Cerebellar nuclear complex (tissue), 1 donor: ENCODE measurements at places on chromosomes 5 and 9.

GRCh38 chr9:134318481-134318891 lies 7.8 kb upstream of the RXRA start:
- no peak for DNase-seq

DNA sequence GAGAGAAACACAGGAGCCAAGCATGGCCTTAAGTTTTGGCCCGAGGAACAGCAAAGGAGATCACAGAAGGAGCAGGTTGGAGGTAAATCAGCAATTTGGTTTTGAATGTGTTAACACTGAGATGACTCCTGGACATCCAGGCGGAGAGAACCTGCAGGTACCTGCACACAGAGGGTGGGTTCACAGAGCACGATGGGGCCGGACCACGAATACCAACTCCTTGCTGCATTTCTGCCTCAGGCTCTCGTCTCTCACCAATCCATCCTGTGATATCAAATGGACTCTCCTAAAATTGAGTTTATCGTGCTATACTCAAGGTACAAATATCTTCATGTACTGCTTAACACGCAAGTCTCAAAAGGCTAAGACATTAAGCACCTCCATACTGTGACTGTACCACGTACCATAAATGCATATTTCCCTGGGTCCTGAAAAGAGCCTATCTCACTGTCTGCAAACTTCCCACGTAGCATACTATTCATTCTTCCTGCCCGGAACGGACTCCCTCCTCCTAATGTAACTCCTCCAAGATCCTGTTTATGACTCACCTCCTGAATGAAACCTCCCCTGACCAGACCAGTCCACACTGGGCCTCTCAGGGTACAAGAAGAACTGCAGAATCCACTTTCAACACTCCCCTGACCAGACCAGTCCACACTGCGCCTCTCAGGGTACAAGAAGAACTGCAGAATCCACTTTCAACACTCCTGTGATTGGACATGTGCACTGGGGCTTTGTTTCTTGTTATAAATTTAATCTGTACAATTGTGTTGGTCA lies 380.8 kb upstream of the RFX3 start:
- no peak for DNase-seq

- no peak for DNase-seq
Observed at GRCh38 chr9:136484153-136485048, 1.6 kb upstream of the SEC16A start.

DNA sequence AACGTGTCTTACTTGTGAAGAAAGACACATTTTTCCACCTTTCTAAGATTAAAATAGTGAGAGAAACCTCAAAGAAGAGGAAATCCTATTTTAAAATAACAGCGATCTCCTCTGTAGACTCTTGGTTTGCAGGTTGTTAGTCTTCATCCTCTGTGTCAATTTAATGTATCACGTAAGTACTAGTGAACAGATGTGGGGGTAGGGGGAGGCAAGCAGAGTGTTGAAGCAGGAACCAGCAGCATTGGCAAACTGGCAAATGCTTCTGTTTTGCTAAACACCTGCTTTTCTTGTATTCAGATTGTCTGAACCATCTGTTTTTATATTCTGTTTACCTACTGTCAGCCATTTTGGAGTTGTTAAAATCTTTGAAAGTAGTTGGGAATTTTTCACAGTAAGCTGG lies 159.3 kb upstream of the TLX3 start:
- DNase-seq, result no peak

DNA sequence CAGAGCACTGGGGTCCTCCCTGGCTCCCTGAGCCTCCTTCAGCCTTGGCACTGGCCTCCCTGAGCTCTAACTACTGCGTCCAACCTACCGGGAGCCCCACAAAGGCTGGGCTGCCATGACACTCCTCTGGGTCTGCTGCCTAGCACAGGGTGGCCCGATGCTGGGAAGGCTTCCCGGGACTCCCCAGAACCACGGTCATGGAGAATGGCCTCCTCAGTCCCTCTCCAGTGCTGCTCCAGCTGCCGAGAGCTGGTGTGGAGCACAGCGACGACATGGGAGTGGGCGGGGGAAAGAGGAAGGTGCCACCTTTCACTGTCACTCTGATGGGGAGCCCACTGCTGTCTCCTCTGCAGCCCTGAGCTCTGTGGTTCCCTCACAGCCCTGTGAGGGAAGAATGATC lies 61.5 kb upstream of the RNF130 start:
- DNase-seq, result no peak

DNA sequence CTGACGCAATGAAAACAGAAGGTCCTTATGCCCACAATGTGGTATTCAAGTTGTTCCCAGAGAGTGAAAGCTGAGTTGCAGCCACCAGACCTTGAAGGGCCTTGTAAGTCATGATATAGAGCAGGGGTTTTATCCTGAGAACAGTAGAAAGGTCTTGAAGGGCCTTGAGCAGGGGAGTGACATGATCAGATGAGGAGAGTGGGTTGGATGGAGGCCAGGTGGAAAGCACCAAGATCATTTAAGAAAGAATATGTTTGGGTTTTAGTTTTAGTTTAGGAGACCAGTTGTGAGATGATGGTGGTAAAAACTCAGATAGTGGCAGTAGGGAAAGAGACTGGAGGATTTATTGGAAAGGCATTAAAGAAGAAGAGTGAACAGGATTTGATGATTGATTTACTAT lies 5.9 kb downstream of the ITGA2 start:
- DNase-seq, result no peak

DNA sequence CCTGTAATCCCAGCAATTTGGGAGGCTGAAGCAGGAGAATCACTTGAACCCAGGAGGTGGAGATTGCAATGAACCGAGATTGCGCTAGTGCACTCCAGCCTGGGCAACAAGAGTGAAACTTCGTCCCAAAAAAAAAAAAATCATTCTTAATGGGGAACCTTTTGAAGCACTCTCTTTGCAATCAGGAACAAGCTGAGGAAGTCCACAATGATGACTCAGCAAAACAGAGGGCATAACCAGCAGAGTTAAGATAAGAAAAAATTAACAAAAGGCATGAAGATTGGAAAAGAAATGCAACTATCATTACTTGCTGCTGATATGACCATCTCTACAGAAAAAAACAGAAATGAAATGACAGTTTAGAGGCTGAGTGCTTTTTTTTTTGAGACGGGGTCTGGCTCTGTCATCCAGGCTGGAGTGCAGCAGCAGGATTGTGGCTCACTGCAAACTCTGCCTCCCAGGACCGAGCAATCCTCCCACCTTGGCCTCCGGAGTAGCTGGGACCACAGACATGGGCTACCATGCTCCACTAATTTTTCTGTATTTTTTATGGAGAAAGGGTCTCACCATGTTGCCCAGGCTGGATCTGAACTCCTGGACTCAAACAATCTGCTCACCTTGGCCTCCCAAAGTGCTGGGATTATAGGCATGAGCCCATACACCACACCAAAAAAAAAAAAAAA lies 88.0 kb downstream of the FNBP1 start:
- DNase-seq, result no peak

DNA sequence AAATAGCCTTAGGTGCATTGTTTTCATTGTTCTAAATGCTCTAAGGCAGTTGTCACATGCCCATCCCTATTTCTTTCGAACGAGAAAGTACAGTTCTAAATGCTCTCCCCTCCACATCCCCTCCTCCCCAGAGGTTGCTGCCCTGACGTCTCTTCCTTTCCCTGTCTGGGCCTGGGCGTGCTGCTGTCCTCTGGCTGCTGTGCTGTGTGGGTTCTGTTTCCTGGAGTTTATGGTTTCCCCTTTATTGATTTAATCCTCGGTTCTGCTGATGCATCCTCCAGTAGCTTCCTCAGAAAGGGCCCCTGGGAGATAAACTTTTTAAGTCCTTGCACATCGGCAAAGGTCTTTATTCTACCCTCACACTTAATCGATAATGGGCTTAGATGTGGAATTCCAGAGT lies 48.8 kb downstream of the MVB12B start:
- no peak for DNase-seq

DNA sequence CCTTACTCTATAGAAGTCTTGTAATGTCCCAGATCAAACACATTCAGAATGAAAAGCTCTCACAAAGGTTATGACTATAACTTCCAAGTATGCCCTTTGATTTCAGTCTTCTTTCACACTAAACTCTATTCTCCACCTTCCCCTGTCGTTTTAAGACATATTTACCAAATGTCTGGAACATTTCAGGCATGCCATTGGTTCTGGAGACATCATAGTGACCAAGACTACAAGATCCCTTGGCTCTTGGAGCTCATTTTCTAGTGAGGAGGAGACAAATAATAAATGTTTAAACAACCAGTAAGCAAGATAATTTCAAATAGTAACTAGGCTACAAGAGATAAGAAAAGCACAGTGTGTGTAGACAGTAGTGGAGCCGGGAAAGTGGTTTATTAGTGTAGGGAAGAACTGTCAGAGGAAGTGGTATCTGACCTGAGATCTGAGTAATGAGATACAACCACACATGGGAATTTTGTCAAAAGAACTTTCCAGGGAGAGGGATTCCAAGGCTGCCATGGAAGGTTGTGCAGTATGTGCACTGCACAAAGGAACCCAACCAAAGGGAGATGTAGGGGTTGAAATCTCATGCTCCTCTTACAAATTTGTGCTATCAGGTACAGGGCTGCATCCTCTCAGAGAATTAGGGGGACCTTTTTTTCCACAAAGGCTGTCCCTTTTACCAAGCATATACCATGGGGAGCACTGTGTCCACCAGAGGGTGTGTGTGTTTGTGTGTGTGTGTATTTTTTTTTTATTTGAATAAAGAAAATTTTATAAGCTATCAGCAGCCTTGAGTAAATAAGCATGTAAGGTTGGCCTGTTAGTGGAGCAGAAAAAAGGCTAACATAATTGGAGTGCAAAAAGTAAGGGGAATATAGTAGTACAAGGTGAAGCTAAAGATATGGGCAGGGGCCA lies 1279.1 kb upstream of the WWC1 start:
- no peak for DNase-seq

- no peak for DNase-seq
Observed at GRCh38 chr9:126301985-126302603, 24.5 kb upstream of the MVB12B start.

DNA sequence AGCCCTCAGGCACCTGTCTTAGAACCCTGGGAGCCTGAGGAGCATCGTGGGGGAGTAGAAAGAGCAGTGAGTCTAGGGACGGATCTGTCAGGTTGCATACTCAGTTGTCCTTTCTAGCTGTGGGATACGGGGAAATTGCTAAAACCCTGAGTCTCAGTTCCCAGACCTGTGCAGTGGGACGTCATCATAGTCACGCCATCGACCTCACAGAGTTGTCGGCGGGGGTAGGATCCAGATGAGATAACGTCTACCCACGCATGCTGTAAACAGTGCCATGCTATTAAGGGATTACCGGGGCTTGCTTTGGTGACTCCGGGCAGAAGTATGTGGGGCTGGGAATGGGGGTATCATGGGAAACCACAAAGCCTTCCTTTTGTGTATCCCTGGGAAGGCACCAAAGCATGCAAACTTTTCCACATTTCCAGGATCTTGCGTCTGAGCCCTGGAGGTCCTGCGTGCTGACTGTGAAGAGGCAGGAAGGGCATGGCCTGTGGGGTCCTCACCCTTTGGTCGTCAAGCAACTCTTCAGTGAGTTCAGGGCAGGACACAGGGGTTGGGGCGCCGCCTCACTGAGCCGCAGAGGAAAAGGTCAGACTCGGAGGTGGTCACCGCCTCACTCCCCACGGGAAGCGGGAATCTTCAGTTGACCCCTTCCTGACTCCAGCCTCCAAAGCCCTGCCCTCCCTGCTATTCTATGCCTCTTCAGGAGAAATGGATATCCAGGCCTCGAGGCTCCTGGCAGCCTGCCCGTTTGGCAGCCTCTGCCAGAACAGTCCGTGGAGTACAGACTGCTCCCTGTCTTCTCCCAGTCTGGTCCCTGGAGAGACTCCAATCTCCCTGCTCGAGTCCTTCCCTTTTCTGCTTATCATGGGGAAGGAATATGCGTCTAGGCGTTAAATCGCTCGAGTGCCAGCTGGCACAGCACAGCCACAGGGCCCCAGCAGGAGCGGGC lies 186.8 kb upstream of the KLF9 start:
- peak; percentile 89 for DNase-seq

GRCh38 chr5:179244044-179244443 lies 101.2 kb downstream of the ADAMTS2 start:
- no peak for DNase-seq

DNA sequence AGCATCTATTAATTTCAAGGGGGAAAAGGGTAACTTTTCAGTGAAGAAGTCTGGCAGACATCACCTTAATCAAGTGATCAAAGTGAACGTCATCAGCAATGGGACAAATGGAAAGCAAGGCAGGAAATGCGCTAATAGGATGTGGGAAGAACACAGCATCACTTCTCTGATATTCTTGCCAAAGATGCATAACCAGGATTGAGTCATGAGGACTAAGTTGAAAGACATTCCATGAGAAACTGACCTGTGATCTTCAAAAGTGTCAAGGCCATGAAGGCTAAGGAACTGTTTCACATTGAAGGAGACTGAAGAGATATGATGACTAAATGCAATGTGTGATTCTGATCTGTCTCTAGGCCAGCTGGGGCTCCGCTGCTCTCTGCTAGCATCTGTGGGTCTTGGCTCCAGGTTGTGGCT lies 92.9 kb downstream of the NDFIP1 start:
- no peak for DNase-seq

GRCh38 chr9:6876195-6876894 lies 118.6 kb downstream of the KDM4C start:
- no peak for DNase-seq

GRCh38 chr9:114163517-114163951 lies 8.2 kb downstream of the COL27A1 start:
- no peak for DNase-seq

DNA sequence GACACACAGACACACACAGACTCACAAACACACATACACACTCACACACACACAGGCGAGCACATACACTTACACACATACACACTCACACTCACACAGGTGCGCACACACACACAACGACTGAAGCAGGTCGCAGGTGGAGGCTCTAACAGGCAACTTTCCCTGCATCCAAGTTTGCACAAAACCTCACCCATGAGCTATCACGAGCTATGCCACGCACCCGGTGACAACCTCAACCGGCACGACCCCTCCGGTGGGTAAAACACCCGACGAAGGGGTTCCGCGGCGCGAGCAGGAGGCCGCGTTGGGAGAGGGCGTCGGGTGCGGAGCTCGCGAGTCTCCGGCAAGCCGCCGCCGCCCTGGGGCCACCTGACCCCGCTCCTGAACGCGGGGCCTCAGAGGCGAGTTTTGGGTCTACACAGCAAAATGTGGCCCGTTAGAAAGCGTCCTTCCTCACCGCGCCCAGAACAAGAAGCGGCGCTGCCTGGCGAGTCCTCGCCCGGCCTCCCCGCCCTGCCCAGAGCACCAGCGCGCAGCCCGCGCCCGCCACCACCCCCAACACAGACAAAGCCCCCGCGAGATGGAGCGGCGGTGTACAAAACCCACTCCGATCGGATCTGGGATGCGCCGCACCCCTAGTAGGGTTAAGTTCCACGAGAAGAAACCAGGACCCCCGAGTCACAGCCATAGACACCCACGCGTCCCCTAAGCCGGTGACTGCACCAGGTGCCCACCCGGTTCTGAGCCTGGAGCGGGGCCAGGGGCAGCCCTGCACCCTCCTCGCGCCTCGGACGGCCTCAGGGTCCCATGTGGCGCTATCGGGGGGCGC lies 665 bp downstream of the SLC6A3 start:
- DNase-seq, result no peak

GRCh38 chr9:109101202-109101595 lies 18.5 kb downstream of the TMEM245 start:
- no peak for DNase-seq
